ENCODE measurements at places on chromosomes 2 and 18.

DNA sequence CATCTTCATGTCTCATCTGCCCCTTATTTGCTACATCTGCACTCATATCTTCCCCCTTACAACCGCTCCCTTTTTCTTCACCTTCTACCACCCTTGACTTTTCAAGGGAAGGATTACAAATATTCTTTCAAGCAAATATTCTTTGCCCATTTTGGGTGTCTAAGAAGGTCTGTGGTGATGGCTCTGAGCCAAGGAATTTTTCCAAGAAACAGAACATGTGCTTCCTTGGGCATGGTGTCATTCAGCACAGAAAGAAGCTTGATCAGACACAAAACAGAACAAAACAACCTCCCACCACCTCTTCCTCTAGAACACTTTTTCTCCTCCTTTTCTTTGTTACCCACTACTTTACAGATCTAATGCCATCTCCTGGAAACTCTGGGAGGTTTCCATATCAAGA lies 313.7 kb downstream of the SATB2 start:
- DNase-seq, result no peak

DNA sequence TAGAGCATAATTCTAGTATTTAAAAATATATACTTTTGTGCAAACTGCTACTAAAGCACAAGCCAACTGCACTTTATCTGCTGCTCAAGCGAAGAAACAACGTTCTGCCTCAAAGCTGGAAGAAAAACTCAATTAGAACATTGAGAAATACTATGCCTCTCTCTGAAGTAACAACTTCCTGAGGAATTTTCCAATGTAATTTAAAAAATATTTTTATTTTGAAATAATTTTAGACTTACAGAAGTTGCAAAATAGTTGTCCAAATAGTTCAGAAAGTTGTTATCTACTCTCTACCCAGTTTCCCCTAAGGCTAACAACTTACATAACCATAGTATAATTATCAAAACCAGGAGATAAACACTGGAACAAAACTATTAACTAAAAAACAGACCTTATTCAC lies 12.3 kb upstream of the POLI start:
- DNase-seq, result peak; percentile 20

- no peak for DNase-seq
Observed at GRCh38 chr18:13725566-13726231, 659 bp downstream of the FAM210A start.

GRCh38 chr2:136363900-136364299 lies 246.0 kb upstream of the CXCR4 start:
- no peak for DNase-seq

DNA sequence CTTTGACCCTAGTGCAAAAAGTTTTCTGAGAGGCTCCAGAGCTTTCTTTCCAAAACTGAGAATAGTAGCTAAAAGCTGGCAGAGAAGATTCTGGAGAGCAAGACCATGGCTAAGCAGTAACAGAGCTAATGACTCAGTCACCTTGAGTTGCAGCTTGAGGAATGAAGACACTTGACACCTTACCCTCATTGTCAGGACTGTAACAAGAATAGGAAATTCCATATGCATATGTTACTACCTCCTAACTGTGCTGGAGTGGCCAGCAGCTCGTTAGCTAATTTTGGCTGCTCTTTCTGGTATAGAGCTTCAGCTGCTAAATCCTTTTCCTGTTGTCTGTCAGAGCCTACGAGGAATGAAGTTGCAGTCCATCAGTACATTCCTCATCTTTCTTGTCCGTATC lies 68.6 kb upstream of the LHCGR start:
- no peak for DNase-seq

- no peak for DNase-seq
Observed at GRCh38 chr2:241948901-241949735, 79.6 kb downstream of the RTP5 start.

DNA sequence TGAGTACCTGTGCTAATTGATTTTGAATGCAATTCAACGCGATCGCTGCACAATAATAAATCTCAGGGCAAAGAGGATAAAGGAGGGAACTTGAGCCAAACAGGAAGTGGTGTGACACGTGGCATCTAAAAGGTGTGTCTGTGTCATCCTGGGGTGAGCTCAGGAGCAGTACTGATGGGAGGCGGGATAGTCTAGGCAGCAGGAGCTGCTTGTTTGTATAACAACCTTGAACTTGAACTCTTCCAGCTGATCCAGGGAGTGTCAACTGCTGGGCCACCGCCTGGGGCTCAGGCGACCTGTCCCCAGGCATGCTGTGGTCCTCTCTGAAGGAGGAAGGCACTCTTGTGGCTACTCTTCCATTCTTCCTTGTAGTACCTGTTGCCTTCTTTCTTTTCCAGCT lies 61.2 kb downstream of the BOD1L2 start:
- no peak for DNase-seq

DNA sequence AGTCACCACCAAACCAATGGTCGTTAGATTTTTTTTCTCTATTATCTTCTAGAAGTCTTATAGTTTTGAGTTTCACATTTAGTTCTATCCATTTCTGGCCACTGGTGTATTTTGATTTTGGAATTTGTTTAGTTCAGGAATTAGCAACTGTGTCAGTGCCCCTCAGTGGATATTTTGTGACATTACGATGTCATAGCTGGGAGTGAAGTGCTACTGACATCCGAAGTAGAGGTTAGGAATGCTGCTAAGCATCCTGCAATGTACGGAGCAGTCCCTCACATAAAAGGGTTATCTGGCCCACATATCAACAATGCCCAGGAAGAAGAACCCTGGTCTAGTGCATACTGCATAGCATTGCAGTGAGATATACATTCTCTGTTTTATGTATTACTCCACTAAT lies 157.4 kb upstream of the RGPD4 start:
- no peak for DNase-seq

- DNase-seq, result no peak
Observed at GRCh38 chr18:9902832-9903231, 11.0 kb upstream of the VAPA start.

DNA sequence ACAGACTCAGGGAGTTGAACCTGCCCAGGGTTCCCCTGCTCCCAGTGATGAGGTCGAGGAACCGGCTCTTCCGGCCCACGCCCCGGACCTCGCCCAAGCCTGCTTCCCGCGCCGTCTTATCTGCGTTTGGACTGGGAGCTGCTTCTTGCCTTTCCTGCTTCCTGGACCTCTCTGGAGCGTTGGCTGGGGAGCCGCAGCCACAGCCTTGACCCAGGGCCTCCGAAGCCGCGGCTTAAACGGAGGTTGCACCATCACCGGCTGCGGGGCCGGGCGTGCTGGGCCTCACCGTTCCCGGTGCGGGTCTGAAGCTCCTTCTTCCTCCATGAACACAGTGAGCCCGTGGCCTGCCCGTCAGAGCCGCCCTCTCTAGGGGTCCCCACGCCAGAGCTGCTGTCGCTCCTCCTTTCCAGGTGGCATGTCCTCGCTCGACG lies 13.3 kb downstream of the NTSR2 start:
- DNase-seq, result no peak

GRCh38 chr18:62558015-62558663 lies 35.3 kb downstream of the ZCCHC2 start:
- no peak for DNase-seq

- DNase-seq, result no peak
Observed at GRCh38 chr2:54867457-54867856, 144.0 kb downstream of the EML6 start.

GRCh38 chr2:98564541-98565132 lies 43.7 kb downstream of the COA5 start:
- DNase-seq, result peak; percentile 11

DNA sequence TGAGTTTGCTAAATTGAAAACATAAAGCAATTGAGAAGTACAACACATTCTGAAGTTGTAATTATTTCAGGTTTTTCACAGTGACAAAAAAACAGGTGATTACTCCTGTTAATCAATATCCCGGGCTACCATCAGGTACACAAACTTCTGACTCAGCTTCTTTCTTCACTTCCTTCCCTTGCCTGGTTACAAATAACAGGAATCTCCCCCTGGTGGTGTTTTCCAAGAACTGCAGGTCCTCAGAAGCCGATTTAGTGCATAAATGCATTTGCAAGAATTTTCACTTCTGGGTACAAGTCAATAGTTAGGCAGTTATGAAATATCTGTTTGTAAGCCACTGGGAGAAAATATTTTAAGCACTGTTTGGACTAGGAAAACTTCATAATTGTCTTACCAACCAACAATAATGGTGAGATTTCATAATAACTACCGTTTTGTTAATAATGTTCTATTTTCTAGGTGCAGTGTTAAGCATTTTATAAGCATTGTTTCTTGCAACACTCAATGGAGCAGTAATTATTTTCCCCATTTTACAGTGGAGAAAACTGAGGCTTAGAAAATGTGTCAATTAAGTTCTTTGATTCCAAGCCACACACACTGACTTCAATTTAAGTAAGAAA lies 12.4 kb upstream of the GMCL1 start:
- DNase-seq, result peak; percentile 91

DNA sequence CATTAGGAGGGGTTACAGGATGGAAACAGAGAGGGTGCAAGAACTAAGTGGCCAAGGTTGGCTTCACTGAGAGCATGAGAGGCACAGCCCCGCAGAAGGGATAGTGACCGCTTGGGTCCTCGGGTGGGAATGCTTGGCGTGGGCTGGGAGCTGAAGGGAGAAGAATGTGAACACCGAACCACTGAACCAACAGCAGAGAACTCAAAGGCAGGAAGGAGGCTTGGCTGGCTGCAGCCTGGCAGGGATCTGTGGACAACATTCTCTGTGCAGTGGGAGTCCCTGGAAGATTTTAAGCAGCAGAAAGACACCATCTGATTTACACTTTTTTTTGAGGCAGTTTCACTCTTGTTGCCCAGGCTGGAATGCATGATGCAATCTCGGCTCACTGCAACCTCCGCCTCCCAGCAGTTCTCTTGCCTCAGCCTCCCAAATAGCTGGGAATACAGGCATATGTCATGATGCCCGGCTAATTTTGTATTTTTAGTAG lies 33.9 kb downstream of the SOWAHC start:
- no peak for DNase-seq

GRCh38 chr2:30355306-30355705 lies 91.7 kb upstream of the LCLAT1 start:
- no peak for DNase-seq

GRCh38 chr18:38606841-38607240 lies 1041.2 kb upstream of the CELF4 start:
- DNase-seq, result no peak

- no peak for DNase-seq
Observed at GRCh38 chr2:162382278-162382677, 38.3 kb downstream of the GCA start.

GRCh38 chr2:97751752-97752151 lies 38.4 kb downstream of the ZAP70 start:
- DNase-seq, result no peak

- DNase-seq, result peak; percentile 63
Observed at GRCh38 chr2:36915627-36916026, 50.7 kb downstream of the STRN start.

DNA sequence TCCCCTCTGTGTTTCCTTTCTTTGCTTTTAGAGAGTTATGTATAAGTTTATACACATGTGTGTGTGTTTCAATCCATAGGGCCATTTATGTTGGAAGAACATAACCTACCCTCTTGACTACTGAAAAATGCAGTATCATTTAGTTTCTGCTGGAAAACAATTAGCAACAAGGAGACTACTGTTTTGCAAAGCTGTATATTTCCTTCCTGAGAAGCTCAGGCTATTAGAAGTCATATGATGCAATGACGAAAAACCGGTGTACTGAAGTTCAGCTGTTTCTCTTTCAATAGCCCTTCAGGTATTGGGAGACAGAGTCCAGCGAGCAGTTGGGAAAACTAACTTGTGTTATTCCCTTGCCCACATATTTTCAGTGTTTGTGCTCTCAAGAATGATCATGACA lies 447.7 kb upstream of the GYPC start:
- DNase-seq, result no peak

GRCh38 chr2:108967757-108968156 lies 21.3 kb downstream of the EDAR start:
- no peak for DNase-seq

- DNase-seq, result peak; percentile 69
Observed at GRCh38 chr2:10432311-10433181, 15.6 kb downstream of the ODC1 start.

GRCh38 chr18:52344881-52345280 lies 4.9 kb downstream of the DCC start:
- DNase-seq, result no peak

DNA sequence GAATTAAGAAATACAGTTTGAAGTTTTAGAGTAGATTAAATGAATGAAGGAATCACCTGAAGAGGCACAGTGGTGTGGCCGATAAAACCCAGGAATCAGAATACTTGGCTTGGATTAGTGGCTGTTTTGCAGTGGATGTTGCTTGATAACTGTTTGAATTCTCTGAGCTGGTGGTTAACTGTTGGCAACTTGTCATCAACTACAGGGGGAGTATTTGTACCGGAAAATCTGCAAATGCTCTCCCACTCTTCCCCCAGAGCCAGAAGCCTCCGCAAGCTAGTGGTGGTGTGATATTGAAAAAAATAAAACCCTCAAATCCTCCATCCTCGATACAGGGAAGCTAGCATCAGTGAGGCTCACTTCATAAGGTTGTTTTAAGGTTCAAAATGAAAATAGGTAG lies 326.7 kb downstream of the DPP10 start:
- DNase-seq, result no peak

- no peak for DNase-seq
Observed at GRCh38 chr2:205805136-205805535, 122.8 kb downstream of the NRP2 start.

GRCh38 chr2:168348076-168348475 lies 100.7 kb upstream of the STK39 start:
- DNase-seq, result peak; percentile 68

GRCh38 chr2:162070228-162070936 lies 3.6 kb downstream of the DPP4 start:
- DNase-seq, result no peak

- DNase-seq, result no peak
Observed at GRCh38 chr2:219648176-219648575, 20.7 kb downstream of the SLC4A3 start.

- DNase-seq, result peak; percentile 18
Observed at GRCh38 chr18:63311118-63312018, 8.2 kb downstream of the BCL2 start.

DNA sequence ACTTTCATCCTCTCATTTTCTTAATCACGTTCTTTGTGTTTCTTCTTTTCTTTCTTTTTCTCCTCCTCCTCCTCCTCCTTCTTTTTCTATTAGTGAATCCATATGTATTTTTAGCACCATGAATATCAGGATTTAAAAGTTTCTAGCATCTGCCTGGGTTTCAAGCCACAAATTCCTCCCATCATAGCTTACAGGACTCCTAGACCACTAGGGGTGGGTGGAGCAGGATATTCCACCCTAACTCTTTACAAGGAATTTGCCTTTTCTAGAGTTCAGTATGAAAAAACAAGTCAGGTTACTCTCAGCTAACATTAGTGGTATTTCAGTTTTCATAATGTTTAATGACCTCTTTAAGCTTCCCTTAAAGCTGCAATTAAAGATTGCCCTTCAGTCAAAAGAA lies 19.1 kb upstream of the LRRTM1 start:
- DNase-seq, result no peak

Measured in suppressor macrophage (primary cell).